Ovary (tissue), 10 donors: ENCODE measurements at places on chromosomes 2 and 18.

DNA sequence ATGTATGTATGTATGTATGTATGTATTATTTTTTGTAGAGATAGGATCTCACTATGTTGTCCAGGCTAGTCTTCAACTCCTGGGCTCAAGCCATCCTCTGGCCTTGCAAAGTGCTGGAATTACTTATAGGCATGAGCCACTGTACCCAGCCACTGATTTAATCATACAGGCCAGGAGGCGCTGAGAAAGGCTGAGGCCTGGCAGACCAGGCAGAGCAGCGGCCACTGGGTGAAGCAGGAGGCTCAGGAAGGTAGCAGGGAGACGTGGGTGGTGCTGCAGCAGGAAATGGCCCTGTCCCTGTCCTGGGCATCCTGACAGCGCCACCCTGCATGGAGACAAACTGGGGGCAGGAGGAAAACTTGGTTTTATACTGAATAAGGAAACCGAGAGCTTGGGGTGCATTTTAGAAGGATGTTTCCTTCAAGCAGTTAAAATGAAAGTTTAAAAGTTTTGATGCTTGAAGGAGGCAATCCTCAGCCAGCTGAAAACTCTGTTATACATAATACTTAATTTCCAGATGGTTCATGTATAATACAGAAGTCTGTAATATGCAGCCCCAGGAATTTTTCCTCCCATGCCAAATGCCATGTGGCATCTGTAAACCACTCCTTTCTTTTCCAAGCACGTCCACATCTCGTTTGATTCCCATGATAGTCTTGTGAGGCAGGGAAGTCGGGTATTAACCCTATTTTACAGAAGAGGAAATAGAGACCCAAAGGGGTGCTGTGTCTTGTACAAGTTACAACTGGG is 182.4 kb downstream of the CELF4 start:
- no peak for DNase-seq

DNA sequence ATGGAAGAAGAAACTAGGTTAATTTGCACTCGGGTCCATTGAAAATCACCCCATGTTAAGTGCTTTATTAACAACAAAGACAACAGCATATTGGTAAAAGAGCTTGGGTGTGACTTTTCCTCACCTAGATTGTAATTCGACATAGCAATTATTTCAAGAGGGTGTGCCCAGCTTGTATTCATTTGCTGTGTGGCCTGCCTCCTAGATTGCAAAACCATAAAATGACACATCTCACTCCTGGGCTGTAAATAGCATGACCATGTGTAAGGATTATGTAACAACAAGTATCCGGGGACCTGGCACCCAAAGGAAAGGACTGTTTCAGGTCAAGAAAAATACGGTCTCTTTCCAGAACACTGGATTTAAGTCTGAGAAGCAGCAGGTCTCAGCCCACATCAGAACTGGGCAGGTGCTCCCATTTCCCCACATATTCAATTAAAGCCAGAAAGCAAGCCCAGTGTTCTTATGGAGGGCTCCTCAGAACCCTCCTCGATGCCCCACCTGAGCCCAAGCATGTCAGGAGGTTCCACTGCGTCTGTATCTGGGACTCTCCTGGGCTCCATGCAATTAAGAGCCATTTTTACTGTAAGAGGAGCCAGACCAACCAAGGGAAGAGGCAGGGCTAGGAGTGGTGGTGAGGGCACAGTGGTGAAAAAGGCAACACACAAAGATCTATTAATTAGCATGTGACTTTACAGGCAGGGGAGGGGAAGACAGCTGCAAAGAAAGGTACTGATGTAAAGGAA is 39.2 kb downstream of the MREG start:
- no peak for DNase-seq

DNA sequence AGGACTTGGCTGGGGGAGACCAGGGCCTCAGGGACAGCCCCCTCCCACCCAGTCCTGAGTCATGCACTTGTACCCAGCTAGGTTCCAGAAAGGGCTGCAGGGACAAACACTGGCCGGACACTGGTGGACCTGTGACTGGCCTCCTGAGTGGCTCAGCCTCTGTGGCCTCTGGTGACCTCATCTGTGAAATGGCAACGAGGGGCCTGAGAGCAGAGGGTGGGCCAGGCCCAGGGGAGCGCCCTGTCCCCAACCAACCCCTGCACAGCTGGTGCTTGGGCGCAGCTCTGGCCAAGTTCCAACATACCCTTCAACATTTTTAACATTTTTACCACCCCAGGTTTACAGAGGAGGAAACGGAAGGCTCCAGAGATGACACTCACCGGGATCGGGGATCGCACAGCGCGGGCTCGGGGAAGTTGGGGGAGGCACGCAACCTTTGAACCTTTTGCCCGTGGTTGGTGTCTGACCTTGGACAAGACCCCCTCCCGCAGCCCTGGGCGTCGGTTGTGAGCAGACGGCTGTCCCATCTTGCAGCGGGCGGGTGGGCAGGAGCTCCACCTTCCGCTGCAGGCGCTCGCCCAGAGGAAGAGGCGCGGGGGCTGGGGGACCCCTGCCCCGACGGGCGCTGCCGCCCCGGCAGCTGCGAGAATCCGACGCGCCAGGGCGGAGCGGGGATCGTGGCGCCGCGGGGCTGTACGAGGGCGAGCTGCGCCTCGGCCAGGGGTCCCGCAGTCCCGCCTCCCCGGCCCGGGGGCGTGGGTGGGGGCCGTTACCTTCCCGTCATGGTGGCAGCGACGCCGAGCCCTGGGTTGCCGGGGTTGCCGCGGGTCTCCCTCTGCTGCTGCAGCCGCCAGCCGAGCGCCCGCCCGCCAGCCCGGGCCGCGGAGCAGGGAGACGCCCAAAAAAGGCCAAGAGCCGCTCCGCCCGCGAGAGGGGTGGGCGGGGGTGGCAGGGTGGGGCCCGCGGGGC is 805 bp downstream of the LIMS2 start:
- DNase-seq = no peak

DNA sequence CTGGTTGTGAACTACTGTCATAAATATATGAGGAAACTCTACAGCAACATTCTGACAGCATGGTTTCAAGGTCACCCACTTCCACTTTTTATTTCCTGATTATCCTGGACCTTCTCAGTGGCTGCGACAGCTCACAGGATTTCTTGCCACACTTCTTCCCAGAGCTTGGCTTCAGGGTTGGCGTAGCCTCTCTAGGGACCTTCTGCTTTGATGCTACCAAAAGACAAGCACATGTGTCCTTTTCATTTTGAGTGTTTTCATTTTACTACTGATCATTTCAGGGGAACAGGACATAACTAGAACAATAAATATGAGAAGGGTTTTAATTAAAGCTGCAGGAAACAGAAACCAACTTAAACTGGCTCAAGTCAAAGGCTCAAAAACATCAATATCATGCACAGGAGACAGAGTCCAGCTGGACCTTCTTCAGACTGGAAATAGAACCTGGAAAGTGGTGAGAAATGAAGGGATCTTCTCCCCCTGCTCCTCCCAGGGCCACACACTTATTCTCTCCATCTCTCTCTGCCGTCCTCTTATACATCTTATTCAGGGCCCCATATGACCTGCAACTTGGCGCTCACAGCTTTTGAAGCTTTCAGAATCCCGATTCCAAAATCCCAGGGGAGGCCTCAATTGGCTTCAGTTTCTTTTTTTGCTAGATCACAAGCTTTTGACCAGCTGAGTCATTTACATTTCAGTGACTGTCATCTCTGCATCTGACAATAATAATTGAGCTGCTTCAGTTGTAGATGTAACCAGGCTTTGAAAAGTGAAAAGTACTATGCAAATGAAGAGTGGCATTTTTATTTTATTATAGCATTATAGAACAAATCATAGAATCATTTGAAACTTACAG is 9.7 kb downstream of the VIT start:
- no peak for DNase-seq

DNA sequence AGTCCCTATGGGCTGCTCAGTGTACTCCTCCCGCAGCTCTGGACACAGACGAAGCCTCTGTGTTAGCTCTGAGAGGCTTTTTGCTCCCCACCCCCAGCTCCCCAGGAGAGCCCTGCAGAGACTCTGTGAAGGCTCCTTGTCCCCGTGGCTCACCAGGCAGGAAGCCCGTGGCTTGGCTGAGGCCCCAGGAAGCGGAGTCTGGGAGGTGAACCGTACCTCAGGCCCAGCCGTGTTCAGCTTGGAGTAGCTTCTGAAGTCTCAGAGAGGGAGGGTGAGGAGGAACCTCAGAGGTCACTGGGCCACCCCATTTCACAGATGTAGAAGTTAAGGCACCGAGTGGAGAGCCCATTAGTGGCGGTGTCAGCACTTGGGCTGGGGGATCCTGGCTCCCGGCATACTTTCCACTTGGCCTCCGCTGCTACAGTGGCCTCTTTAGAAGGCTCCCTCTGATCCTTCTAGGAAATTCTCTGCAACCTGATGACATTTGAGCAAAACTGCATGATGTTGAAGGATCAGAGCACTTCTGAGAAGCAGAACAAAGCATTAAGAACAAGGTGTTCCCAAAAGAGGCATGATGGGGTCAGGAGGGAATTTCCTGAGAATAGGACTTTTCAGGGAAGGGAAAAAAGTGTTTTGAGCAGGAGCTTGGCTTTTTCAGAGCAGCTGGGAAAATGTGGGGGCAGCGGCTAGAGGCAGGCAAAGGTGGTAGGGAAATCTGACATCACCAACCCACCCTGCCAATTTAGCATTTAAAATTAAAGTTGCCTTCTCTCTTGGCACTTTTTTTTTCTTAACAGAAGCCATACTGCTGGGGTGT is 79.1 kb downstream of the MCFD2 start:
- peak; percentile 27 for DNase-seq

GRCh38 chr2:224847961-224848850 is 132.0 kb upstream of the CCDC195 start:
- DNase-seq = peak; percentile 59

GRCh38 chr2:60589104-60589503 is 35.6 kb upstream of the BCL11A start:
- no peak for DNase-seq

DNA sequence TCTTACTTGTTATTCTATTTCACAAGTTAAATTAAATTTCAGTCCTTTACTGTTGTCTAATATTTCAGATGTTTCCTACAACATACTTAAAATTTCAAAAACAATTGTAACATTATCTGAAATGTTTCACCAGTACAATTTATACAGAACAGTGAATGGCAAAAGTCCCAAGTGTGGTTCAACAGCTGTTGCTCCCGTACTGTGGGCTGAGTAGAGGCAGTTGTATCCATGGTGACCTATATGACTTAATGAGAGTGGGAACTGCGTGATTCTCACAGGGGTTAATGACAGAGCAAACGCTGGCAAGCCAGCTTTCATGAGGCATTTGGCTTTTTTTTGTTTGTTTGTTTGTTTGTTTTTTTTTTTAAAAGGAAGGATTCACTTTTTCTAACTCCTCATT is 5.3 kb upstream of the PLCL1 start:
- no peak for DNase-seq

- no peak for DNase-seq
Observed at GRCh38 chr18:63972002-63972376, 2.1 kb downstream of the SERPINB8 start.

- peak; percentile 61 for DNase-seq
Observed at GRCh38 chr18:2847317-2848246, 776 bp downstream of the EMILIN2 start.

DNA sequence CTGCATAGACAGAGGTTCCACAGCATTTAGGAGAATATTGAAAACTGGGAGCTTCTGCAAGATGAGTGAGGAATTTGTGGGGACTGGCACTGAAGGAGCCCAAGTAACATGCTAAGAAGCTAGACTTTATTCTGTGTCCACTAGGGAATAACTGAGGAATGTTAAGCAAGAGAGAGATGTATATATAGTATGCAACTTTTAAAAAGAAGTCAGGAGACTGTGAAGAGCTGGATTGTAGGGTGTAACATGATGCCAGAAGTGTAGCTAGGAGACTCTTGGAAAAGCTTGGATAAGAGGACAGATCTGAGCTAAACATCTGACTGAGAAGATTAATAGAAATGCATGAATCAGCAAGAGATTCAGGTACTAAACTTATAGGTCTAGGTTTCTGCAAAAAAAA is 270.6 kb upstream of the MMADHC start:
- no peak for DNase-seq

GRCh38 chr2:22450831-22451230 is 934.1 kb upstream of the KLHL29 start:
- no peak for DNase-seq

GRCh38 chr2:173855661-173856060 is 109.5 kb downstream of the SP3 start:
- DNase-seq = no peak

- DNase-seq = no peak
Observed at GRCh38 chr2:160465002-160465401, 28.6 kb downstream of the RBMS1 start.

DNA sequence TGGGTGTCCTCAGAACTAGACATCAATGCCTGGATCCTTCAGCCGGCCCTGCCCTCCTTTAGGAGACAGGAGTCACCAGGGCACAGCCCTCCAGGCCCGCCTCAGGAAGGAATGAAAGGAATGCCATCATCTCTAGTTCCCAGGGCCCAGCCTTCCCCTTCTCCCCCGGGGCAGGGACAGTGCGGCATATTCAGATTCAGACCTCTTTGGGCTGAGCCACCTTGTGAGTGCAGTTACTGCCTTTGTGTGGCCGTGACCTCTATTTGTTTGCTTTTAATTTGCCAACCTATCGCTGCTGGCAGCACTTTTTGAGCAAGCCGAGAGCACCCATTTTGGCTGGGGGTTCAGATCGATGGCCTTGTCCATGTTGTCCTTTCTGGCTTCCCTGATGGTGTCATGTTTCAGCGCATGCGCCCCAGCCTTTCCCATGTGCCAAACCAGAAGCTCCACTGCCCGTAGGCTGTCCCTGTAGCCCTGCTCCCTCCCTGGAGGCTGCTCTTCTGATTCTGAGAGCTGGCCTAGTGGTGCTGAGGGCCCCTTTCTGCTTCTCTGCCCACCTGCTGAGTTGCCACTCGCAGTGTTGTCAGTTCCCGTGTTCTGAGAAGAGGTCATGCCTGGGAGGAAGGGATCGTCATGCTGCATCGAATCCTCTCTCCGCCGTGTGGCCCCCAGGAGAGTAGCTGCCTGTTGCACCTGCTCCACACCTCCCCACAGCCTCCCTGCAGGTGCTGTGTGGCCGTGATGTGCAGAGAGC is 10.9 kb downstream of the ANKRD23 start:
- DNase-seq = peak; percentile 85

DNA sequence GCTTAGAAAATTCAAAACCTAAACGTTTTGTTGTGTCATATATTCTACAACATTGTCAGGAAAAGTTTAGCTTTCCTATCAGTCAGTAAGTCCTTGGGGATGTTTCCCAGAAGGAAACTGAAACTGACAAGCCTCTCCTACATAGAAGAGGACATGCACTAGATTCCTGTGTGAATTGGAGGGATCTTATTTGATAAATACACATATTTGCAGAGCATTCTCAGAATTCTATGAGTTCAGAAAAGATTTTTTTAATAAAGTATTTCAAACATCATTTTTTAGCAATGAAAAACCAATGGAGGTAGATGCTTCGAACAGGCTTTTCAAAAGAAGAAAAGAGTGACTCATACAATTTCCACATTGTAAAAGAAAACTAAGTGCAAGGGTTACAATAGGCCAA is 1706.7 kb downstream of the SUCLG1 start:
- no peak for DNase-seq

DNA sequence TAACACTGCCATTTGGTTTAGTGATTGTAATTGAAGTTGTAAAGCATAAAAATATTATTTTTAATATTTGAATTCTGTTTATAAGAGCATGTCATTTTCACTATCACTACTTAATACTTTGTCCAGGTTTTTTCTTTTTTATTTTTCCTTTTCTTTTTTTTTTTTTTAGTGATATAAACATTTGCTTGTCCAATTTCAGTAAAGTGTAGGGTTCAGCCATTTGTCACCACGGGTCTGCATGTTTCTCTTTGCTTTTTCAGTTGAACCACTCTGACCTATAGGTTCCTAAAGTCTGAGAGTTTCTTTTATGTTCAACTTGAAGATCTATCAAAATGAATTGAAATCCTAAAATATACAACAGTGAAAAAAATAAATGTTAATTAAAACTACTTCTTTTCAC is 48.5 kb upstream of the SPAG16 start:
- DNase-seq = no peak

- DNase-seq = peak; percentile 28
Observed at GRCh38 chr2:241391892-241392665, 36.0 kb downstream of the FARP2 start.
